RPMI8226 (cell line): ENCODE measurements at places on chromosomes 13 and 19.
A peak's percentile ranks its signal among the peaks of the same experiment; 100 is the strongest.

DNA sequence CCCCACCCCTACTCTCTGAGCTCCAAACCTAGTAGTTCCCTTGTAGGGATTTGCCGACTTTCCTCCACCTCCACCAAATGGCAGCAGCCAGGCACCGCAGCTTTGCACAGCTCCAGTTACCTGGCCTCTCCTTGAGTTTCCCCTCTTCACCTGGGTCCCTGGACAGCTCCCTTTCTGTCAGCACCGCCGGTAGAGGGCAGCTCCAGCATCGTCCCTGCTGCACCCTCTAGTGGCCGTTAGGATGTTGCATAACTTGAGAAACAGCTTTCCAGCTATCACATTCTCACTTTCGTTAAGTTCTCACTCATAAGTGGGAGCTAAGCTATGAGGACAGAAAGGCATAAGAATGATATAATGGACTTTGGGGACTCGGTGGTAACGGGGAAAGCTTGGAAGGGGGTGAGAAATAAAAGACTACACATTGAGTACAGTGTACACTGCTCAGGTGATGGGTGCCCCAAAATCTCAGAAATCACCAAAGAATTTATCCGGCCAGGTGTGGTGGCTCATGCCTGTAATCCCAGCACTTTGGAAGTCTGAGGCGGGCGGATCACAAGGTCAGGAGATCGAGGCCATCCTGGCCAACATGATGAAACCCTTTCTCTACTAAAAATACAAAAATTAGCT is 60.4 kb upstream of the OLFM4 start:
- DNase-seq: peak; percentile 79

- no peak for DNase-seq
Observed at GRCh38 chr13:44786756-44787155, 202.5 kb downstream of the NUFIP1 start.

GRCh38 chr19:49716154-49716553 is 25.2 kb downstream of the CPT1C start:
- no peak for DNase-seq

- DNase-seq: no peak
Observed at GRCh38 chr13:22903925-22904324, 276.9 kb upstream of the SGCG start.

DNA sequence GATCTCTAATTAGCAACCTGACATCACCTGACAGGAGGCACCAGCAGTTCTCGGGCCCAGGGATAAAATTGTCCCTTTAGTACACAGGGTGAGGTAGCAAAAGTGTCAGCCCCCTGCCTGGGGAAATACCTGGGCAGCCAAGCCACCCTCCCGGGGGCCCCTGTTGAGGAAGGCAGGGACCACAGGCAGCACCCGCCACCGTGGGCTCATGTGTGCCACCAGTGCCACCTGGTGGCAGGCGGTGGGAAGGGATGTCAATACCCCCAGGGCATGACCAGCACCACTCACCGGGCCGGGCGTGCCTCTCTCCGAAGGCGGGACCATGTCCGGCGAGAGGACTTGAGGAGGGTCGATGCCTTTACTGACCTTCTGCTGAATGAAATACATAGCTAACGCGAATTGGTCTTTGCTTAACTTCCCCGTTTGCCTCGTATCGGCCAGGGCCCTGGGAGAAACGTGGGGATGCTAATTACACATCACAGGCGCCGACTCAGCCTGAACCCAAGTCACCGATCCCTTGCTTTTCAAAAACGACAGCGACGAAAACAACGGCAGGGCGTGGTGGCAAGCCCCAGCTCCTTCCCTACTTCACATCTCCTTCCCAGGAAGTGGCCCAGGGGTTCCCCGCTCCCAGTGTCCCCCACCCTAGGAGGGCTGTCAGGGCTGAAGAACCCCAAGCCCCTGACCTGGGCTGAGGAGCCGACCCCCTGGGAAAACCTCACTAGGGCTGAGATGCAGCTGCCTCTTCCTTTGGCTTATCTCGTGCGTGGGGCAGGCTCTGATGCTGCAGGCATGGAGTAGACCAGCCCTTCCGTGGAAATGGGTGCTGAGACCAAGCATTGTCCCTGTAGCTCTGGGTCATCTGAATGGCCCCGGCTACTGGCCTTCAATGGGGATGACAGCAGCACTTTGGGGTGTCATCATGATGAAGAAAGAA is 53.8 kb downstream of the EPS15L1 start:
- peak; percentile 68 for DNase-seq
